ENCODE measurements at places on chromosomes 11 and 22. TPM values are rescaled to one million over a fixed set of nuclear protein-coding genes. Genes with fewer than 3 reads are reported as not detected.

The TMA7B gene
- total RNA-seq, result not detected

The ALDH3B2 gene
- total RNA-seq, result 62.6 TPM

The C11orf86 gene
- total RNA-seq, result not detected

The KDM4E gene
- total RNA-seq, result not detected

The GRAMD1B gene
- 1.2 TPM for total RNA-seq

The VSIG2 gene
- total RNA-seq, result 9.7 TPM

The SEPTIN5 gene
- 19.8 TPM for total RNA-seq

The B4GALNT4 gene
- total RNA-seq, result 0.97 TPM

The OR4A47 gene
- not detected for total RNA-seq

The COMMD9 gene
- total RNA-seq, result 37.9 TPM

The CBL gene
- 9.9 TPM for total RNA-seq

The MUC5AC gene
- total RNA-seq, result under 0.01 TPM

The MYEOV gene
- 19.1 TPM for total RNA-seq

The KCNJ1 gene
- total RNA-seq, result 1.3 TPM

The ACTN3 gene
- not detected for total RNA-seq

GRCh38 chr11:19092342-19092741 lies 24.6 kb upstream of the ZDHHC13 start:
- no peak for DNase-seq

DNA sequence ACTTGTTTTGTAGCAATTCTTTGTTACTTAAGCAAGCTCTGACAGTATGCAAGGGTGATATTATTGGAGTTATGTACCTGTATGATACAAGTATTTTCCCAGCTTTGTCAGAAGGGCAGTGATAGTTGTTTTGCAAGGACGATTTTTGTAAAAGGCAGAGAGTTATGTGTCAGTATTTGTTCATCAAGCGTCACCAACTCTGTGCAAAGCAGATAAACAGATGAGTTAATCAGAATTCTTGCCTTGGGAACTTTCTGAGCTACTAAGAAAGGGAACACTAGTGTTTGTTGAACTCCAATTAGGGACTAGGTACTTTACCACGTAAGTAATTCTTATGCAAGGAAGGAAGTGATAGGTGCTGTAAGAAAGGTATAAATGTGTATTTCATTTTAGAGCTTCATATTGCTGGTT lies 1.4 kb downstream of the USP47 start:
- DNase-seq, result no peak

DNA sequence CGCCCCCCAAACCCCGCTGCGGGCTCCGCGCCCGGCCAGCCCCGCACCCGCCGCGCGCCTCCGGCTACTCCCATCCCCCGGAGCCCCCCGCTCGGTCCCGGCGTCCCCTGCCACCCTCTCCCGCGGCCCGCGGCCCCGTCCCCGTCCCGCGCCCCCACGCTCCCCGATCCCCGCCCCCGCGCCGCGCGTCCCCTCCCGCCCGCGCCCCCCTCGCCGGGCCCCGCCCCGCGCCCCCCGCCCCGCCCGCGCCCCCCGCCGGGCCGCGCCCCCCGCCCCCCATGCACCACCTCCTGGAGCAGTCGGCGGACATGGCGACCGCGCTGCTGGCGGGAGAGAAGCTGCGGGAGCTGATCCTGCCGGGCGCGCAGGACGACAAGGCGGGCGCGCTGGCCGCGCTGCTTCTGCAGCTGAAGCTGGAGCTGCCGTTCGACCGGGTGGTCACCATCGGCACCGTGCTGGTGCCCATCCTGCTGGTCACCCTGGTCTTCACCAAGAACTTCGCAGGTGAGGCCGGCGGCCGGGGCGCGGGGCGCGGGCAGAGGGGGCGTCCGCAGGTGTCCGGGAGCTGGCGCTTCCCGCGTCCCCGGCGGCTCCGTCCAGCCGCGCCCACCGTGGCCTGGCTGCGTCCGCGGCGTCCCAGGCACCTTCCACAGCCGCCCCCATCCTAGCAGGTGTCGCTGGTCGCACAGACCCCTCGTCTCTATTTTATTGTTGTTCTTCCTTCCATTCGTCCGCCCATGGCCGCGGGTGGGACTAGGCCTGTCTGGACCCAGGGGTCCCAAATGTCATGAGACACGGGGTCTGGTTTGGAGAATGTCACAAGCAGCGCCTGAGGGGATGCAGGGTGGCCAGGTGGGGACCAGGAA lies at the start of gene PANX2:
PANX2 (plus strand) TSS at position 279 of the 866 bp plus-strand sequence; CDS start at position 279, 0 bp downstream.
- DNase-seq, result no peak

- DNase-seq, result no peak
These were observed 108.4 kb upstream of the TIMP3 start for GRCh38 chr22:32693102-32693501.

- DNase-seq, result no peak
These were observed 34.2 kb downstream of the SYT7 start for GRCh38 chr11:61546663-61547062.

GRCh38 chr11:76239483-76240160 lies 33.3 kb upstream of the WNT11 start:
- no peak for DNase-seq

- DNase-seq, result no peak
These were observed 56.3 kb downstream of the ZNF280B start for GRCh38 chr22:22452211-22452610.

- DNase-seq, result no peak
These were observed 19.0 kb upstream of the RELT start for GRCh38 chr11:73356979-73357860.

- no peak for DNase-seq
These were observed 28.8 kb upstream of the MOB2 start for GRCh38 chr11:1515082-1516060.

- no peak for DNase-seq
These were observed 114.2 kb downstream of the KCNQ1OT1 start for GRCh38 chr11:2585566-2586086.

GRCh38 chr11:23759489-23759888 lies 737.4 kb upstream of the LUZP2 start:
- DNase-seq, result no peak

GRCh38 chr11:103703437-103703836 lies 333.0 kb upstream of the DDI1 start:
- no peak for DNase-seq

- no peak for DNase-seq
These were observed 10.4 kb upstream of the EMID1 start for GRCh38 chr22:29195118-29195963.

DNA sequence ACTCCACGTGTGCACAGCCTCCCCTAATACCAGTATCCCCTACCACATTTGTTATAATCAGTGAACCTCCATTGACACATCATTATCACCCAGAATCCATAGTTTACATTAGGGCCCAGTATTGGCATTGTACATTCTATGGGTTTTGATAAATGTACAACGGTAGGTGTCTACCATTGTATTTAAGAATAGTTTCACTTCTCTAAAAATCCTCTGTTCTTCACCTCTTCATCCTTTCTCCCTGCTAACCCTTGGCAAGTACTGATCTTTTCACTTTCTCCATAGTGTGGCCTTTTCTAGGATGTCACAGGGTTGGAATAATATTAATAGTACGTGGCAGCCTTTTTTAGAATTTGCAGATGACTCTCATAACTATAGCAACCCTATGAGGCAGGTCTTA lies 353.8 kb downstream of the DDX10 start:
- DNase-seq, result no peak

DNA sequence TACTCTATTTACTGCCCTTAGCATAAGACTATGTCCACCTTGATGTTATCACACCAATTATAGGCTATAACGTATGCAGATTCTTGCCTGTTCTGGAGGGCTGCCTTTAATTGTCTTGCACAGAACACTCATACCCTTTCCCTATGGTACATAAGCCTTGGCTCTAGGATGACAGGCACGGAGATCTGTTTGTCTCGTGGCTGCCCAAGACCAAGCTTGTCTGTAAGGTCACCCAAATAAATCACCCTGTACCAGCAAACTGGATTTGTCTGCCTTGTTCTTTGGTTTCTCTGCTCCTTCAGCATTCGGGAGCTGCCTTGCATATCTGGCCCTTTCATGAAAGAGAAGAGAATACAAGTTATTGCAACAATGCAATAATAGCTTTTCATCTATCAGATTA lies 7.5 kb upstream of the TSGA10IP start:
- no peak for DNase-seq

- DNase-seq, result no peak
These were observed 49.7 kb downstream of the RTN4R start for GRCh38 chr22:20218326-20218872.

DNA sequence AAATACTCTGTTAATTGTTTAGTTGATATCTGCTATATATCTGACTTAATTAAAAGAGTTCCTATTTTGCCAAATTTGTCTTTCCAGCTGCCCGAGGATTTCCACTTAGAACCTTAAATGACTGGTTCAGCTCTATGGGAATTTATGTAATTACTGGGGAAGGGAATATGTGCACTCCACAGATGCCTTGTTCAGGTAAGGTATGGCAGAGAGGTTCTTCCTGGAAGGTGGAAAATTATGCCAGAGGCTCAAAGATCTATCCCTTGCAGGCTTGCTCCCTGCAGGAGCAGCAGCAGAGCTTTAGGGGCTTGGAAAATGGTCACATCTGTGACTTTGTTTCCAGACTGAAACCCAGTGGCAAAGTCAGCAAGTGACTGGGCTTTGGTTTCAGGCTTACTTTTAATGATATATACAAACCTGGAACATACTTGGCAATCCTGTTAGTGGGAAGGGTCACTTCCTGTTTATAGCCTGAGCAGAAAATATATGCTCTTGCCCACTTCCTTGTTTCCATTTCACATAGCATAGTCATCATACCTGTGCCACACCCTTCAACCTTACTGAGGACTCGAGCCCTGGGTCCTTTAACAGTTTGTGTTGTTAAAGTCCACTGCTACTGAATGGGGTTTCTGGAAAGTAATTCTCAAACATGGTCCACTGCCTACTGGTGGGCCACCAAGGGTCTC lies 23.7 kb downstream of the WBP2NL start:
- DNase-seq, result no peak

GRCh38 chr11:118621071-118621783 lies 13.8 kb downstream of the PHLDB1 start:
- no peak for DNase-seq

DNA sequence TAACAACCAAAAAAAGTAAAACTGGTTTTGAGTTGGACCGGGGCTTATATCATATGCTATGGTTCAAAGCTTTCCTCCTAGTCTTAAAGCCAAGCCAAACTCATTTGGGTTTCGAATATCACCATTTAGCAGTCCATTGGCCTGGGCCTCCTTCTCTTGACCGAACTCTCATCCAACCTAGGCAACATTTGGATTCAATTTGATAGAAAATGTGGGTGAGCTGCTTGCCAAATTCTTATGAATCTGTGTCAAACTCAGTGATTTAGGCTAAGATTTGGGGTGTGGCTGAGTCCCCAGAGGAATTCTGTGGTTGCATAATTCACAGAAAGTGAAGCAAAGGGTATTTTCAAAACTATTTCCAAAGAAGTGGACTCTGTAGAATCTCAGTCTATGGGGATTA lies 83.7 kb downstream of the BLID start:
- no peak for DNase-seq

- no peak for DNase-seq
These were observed 202.2 kb downstream of the CEP164 start for GRCh38 chr11:117529816-117530215.

DNA sequence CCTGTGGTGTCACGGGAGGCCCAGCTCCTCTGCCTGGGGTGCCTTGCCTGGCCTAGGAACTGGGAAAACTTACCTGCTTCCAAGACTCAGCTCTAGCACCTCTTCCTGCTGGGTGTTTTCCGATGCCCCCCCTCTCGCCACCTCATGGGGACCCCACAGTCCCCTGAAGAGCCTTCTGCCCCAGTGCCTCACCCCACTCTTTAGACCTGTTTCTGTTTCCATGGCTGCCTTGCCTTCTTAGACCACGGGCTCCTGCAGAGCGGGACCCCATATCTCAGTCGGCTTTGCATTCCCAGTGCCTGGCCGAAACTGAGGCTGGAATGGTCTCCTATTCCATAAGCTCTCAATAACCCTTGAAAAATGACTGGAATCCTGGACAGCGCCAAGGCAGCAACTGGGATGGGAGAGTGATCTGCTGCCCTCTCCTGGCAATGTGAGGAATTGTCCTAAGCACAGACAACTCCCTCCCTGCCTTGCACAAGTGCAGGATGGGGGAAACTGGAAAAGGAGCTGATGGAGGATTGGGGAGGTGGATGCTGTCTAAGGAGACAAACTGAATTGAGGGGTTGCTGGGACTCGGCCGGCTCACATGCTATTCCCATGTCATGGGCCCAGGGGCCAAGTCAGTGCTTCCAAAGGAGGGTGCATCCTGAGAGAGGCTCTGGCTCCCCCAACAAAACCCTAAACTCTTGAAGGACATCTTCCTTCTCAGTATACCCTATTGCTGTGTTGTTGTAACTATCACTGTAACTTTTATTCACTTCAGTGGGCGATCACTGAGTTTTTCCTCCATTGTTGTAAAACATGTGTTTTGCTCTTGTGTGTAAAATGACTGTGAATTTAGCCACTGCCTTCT lies 26.6 kb upstream of the IL17RA start:
- DNase-seq, result no peak

DNA sequence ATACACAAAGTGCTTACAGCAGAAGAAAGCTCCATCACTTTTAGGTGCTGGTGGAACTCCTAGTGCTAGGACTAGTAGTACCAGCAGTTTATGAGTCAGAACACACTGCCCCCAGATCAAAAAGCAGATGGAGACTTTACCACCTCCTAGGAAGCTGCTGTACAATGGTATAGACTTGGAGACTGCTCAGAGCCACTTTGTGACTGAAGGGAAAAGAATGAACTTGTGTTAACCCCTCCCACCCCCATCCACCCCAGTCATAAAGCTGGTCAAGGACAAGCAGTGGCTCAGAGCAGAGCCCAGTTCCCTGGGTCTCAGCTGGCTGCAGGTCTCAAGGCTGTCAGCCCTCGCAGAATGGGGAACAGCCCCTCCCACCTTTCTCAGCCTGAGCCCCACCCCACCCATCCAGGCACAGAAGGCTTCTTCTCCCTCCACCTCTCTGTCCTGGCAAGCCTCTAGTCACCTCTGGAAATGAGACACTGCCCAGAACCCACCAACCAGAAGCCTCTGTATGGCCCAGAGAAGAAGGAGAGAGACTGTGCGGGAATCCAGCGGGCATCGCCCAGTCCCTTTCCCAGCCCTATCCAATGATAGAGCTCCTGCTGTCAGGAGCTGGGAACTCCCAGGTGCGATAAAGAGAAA lies 23.8 kb downstream of the PACSIN2 start:
- no peak for DNase-seq

DNA sequence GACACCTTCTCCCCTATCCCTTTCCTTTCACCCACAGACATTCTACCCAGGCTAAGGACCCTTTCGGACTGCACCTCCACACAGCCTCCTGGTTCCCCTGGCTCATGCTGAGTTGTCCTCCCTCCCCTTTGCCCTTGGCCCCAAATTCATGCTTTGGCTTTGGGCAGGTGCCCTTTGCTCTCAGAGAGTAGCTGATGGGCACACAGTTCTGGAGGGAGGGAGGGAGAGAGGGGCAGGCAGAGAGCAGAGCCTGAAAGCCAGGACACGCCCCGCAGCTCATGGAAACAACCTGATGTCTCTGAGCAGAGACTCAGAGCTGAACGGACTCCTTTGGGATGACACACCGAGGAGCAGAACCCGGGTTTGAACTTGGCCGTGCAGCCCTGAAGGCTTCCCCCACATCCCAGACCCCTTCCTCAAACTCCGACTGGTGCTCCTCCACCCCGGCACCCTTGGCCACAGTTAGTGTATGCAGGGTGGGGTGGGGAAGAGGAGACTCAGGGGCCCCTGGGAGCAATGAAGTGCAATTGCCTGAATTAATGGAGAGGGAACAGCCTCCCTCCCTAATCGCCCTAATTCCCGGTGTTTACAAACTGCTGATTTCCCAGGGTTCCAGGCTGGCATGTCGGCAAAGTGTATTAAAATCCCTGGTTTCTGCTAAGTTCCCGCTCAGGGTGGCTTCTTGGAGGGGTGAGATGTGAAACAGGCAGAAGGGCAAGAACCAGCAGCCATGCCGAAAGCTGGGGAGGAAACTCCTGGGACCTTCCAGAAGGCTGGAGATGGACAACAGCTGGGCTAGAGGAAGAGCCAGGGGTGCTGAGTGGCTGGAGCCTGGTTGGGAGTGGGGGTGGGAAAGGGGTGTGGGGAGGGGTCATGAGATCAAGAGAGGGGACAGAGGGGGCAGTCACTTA lies 71.2 kb upstream of the SHISAL1 start:
- DNase-seq, result no peak
